AG20443 (cell line): ENCODE measurements at places on chromosomes 5 and 9.
A peak's percentile ranks its signal among the peaks of the same experiment; 100 is the strongest.

GRCh38 chr9:136194540-136194939, 10.4 kb downstream of the LHX3 start:
- DNase-seq = no peak

DNA sequence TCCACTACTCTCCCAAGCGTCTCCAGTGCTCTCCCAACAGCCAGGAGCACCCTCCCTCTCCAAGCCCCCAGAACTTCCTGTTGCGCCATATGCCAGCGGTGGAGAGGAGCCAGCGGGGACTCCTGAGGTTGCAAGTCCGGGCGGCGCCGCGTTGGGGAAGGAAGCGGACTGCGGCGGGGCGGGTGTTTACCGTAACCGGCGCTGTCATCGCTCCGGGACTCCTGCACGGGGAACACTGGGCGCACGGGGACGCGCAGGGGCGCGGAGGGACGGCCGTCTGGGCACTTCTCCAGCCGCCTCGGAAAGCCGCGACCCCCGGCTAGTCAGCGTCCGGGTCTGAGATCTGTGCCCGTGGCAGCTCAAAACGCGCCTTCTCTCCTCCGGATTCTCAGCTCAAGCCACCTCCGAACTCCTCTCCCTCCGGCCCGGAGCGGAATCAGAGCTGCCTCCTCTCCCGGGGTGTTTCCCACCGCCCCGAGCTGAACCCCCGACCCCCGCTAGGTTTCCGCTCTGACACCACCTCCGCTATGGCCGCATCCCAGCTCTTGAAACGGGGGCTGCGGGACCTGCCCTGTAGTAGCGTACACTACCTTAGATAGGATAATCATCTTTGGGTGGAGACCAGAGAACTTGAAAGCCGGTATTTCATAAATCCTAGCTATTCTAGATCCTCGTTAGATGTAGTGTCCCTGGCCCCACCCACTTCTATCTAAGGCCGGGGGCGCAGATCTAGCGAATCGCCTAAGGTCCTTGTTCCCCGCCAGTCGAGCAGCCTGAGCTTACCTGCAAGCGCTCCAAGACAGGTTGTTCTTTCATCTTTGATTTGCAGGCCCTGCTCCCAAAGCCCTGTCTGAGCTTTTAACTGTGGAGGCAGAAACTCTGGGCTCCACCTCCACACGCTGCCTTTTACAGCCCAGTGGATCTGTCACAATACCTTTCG, at the start of gene TRPM6:
TSS of gene TRPM6 (minus strand) at position 881 of the 940 bp plus-strand sequence. CDS start at position 816, 65 bp downstream.
- peak; percentile 73 for DNase-seq

- DNase-seq = no peak
Observed at GRCh38 chr9:130471411-130472183, 26.8 kb downstream of the ASS1 start.

- no peak for DNase-seq
Observed at GRCh38 chr5:180642181-180642775, 7.1 kb downstream of the FLT4 start.

GRCh38 chr9:120383611-120383998, 196.4 kb downstream of the CDK5RAP2 start:
- DNase-seq = no peak

DNA sequence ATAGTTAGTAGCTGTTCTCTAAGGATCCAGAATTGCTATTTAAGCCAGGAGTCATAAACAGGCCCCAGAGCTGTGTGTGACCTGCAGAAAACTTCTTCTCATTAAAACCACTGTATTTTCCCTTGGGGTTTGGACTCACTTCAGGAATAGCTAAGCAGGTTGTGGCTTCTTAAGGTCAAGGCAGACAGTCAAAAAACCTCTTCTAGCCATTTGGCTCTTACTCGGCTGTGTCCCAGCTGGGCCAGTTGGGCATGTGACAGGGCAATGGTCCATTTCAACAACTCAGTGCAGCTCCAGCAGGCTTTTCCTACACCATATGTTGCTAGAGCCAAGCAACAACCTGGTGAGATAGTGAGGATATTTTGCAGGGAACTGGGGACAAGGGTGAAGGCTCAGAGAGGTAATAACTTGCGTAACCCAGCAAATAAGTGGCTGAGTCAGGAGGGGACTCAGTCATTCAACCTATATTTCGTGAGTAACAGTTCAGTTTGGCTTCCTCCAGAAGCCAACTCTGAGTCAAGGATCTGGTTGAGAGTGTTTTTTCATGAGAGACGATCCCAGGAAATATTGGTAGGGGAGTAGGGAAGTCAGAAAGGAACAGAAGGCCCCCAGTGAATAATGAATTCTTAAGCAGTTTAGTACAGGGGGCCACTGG, 115.4 kb upstream of the PPP2R2B start:
- no peak for DNase-seq
